ENCODE measurements at places on chromosomes 6 and 20. TPM values are rescaled to one million over a fixed set of nuclear protein-coding genes. Genes with fewer than 3 reads are reported as not detected.

The RXRB gene
- 24.4 TPM for total RNA-seq

GRCh38 chr20:37235065-37235464, 26.5 kb downstream of the GHRH start:
- no peak for DNase-seq

- no peak for DNase-seq
These were observed 247.6 kb downstream of the ARID1B start for GRCh38 chr6:157024745-157025144.

GRCh38 chr6:141463237-141463977, 669.3 kb upstream of the GJE1 start:
- no peak for DNase-seq

DNA sequence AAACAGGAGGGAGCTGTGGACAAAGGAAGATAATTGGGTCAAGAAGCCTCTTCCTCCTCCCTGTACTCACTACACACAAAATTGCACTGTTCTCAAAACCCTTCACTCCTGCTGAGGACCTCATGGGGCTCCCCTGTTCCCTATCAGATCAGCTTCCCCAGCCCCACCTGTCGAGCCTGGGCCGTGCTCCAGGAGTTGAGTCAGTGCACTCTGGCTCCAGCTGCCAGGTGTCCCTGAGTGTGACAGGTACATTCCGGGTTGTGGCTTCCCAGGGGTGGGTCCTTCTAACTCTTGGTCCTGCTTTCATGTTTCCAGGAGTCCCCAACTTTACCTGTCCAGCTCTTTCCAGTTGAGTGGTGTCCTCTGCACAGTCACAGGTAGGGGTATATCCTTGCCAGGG, 8.4 kb downstream of the RAB5IF start:
- DNase-seq: no peak

- DNase-seq: no peak
These were observed 123.6 kb upstream of the SLC35B3 start for GRCh38 chr6:8558953-8559352.

GRCh38 chr6:64679416-64679815, 1027.6 kb downstream of the EYS start:
- DNase-seq: no peak

GRCh38 chr6:131692031-131692430, 9.2 kb downstream of the OR2A4 start:
- DNase-seq: no peak

DNA sequence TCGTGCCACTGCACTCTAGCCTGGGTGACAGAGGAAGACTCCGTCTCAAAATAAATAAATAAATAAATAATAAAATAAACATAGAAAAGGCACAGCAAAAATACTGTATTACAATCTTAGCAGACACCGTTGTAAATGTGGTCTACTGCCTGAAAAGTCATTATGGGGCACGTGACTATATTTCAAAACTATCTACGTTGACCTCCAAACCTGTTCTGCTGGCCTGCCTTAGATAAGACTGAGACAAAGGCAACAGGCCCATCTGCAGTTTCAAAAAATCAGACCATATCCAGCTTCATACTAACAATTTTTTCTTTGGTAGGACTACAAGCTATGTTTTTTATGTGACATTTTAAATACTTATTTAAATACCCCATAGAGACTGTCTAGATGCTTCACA, 59.1 kb downstream of the AGPAT4 start:
- DNase-seq: no peak
